ENCODE measurements at places on chromosomes 6 and 20.

GRCh38 chr20:4247898-4248858, 232.8 kb upstream of the RNF24 start:
- no peak for DNase-seq

DNA sequence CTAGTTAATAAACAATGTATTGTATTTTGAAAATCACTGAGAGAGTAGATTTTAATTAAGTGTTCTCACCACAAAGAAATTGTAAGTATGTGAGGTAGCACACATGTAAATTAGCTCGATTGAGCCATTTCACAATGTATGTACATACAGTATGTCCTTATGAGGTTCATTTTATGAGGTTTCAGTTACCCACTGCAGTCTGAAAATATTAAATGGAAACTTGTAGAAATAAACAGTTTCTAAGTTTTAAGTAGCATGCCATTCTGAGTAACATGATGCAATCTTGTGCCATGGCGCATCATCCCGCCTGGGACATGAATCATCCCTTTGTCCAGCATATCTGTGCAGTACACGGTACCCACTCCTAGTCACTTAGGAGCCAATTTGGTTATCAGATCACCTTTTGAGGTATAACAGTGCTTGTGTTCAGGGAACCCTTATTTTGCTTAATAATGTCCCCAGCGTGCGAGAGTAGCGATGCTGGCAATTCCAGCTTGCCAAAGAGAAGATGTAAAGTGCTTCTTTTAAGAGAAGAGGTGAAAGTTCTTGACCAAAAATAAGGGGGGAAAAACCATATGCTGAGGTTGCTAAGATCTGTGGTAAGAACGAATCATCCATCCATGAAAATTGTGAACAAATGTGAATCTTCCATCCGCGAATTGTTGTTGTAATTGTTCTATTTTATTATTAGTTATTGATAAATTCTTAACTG, 64.7 kb downstream of the KCNS1 start:
- DNase-seq = peak; percentile 28

- DNase-seq = no peak
Observed at GRCh38 chr6:166558156-166559005, 28.1 kb downstream of the RAMACL start.

DNA sequence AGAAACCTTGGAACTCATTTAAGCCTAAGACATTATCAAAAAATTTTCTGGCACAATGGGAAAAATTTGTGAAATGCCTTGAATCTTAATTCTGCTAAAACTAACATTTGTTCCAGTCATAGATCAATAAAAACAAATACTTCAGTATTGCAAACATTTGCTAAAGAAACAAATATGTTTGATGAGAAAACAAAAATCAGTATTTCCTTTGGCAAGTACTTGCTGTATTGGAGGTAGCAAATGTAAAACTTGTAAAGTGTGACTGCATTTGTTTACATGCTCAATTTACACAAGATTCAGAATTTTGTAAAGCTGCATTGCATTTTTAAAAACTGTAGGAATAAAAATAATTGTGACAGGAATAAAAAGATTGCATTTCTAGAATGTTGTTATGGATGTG, 183.1 kb downstream of the HS3ST5 start:
- no peak for DNase-seq

DNA sequence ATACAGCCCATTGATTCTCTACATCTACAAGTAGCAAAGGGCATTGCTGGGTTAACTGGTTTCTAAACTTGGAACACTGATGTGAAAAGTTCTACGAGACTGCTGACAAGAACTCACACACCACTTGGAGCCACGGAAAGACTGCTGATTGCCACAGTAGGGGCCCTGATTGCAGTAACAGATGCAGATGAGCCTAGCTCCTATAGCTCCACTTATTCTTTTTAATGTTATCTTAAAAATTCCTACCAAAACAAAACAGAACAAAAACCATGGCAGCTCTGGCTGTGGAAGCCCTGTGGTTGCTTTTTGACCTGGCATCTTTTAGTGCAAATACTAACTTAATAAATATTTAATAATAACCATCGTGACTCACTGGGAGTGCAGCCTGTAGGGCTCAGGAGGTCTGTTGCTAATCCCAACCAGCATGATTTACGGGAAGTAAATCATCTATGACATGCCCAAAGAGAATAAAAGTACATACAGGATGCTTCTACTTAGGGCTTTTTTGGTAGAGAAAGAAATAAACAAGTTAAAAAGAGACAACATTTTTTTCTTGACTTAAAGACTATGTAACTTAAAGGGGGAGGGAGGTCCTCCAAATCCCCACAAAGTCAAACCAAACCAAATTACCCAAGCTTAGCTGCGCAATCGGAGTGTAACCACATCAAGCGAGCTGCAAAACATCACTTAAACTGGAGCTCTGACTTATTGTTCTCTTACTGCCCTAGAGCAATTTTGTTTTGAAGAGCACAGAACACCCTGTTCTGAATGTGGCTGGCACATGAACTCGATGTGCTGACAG, 87.2 kb downstream of the FKBP5 start:
- peak; percentile 12 for DNase-seq

- DNase-seq = no peak
Observed at GRCh38 chr6:11803591-11803971, 25.0 kb upstream of the ADTRP start.

GRCh38 chr6:50062051-50062450, 12.3 kb upstream of the DEFB112 start:
- DNase-seq = no peak

DNA sequence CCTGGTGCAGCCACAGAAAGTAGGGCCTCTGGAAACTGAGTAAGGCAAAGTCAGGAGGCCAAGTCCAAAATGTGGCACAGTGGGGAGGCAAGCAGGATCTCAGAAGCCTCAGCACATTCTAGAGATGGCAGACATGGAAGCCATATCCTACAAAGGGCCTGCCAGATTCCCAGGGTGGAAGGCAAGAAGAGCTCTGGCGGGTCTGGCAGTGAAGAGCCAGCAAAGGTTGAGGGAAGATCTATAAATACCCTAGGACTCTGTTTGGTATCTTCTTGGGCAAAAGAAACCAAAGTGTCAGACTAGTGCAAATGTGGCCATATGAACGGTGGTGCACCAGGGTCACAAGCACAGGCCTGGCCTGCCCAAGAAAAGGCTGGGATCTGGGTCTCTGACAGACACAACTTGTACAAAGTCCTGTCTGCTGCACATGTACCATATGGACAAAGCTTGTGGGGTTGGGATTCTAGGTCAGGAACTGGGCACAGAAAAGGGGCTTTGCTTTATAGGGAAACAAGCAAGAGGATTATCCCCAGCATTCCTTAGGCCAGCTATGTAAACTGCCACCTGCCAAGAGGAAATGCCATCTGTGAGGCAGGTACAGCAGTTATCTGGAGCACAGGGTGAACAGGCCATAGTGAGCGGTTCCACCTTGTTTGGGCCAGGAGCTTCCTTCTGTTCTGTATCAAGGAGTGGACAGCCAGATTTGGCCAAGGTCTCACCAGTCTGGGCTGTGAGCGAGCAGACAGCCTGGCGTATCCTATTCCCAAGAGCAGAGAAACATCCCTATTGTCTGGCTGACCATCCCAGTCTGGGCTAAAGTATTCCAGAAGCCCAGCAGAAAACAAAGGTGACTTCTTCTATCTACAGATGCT, 36.3 kb upstream of the SLC4A11 start:
- no peak for DNase-seq

DNA sequence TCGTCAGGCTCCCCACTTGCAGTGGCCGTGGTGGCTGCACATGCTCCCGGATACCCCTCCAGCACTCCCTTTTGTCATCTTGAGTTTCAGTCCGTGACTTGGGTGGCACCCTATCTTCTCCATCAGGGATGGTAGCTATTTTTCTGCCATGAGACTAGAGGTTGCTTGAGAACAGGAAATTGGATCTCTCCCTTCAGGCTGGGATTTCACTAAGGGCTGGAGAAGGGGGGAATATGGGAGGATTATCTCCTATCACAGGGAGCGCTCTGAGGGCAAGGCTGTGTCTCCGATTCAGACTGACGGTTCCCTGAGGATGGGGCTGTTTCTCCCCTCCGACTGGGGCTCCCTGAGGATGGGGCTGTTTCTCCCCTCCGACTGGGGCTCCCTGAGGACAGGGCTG, 123.1 kb downstream of the MRPL14 start:
- no peak for DNase-seq

DNA sequence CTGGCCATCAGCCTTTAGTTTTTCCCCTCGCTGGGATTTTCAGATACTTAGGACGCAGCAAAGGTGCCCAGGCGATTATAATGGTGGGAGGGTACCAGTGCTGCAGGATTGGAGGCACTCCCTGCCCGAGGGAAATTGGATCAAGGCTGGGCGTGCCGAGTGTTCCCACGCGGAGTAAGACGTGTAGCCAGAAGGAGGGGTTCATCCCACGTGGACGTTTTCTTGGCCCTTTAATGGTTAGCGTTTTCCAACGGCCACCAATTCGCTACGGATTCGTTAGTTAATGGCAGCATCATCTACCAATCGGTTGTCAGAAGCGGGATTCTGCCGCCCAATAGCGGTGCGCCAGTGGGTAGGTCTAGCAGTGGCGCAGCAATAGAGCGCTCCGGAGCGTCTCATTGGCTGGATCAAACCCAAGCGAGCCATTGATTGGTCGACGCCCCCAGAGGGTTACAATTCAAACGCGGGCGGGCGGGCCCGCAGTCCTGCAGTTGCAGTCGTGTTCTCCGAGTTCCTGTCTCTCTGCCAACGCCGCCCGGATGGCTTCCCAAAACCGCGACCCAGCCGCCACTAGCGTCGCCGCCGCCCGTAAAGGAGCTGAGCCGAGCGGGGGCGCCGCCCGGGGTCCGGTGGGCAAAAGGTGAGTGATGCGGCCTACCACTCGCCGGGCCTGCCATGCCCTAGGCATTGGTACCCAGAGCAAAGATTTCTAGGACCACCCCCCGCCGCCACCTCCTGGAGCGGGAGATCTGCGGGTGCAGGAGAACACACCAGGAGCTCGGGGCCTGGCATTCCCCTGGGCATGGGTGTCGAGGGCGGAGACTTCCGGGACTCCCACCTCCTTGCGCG, at the start of gene UBE2C:
TSS of gene UBE2C (plus strand) at position 488 of the 849 bp plus-strand sequence. CDS start at position 540, 52 bp downstream.
- DNase-seq = peak; percentile 83

DNA sequence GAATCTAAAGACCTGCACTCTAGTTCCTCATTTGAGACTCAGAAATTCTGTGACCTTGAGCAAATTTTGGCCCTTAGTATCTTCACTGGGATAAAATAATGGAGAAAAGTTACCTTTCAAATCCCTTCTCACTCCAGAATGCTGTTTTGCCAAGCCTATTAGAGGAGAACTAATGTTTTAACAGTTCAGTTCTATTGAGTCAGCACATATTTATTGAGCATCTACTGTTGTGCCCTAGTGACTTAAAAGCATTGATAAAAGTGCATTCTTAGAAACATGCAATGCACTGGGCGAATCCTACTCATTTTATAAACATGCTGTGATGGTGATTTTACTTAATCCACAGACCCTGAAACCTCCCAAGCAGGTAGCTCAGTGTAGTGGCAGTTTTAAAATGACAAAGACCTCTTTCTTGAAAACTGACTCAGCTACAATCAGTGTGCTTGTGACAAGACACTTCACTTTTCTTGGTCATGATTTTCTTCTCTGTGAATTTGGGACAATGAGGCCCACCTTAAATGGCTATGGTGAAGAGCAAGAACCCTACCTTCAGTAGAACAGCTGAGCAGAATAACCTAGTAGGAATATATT, 312.0 kb downstream of the ALDH8A1 start:
- no peak for DNase-seq

GRCh38 chr6:43481591-43482236, 4.3 kb downstream of the TJAP1 start:
- DNase-seq = no peak

DNA sequence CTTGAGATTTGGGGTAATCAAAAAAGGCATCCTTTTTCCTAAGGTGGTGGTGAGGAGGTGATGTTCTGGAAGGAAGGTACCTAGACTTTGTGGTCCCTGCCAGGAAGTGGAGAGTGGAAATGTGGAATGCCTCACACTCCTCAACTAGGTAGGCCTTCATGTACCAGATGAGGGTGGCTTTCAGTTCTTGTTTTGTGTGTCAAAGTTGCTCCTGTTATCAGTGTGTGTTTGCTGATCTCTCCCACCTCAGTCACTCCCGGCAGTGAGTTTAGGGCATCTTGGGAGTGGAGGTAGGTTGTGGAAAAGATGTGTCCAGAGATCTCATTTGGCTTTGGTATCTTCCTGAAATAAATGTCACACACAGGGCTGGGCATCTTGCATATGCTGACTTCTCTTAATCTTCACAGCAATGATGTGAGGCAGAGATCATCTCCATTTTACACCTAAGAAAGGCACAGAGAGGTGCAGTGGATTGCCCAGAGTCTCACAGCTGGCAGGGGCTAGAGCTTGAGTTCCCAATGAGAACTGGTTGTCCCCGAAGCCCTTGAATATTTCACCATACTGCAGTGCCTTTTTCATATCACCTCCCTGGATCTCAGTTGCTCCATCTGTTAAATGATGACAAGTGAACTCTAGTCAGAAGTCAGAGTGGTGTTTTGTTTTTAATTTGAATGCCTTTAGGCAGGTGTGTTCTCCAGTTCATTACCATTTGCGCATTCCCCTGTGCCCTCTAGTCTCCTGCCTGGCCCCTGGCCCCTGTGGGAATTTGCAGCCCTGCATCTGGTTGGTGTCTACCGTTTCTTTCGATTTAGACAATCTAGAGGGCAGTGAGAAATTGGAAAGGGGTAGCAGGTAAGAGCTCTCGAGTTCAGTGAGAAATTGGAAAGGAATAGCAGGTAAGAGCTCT, 2.9 kb downstream of the PKIG start:
- DNase-seq = no peak
